Stimulated activated CD8-positive, alpha-beta memory T cell treated with anti-CD3 and anti-CD28 coated beads, Interleukin-2, amount 100 ng/mL, for 48 hours (primary cell): ENCODE measurements at places on chromosomes 6 and 20.

DNA sequence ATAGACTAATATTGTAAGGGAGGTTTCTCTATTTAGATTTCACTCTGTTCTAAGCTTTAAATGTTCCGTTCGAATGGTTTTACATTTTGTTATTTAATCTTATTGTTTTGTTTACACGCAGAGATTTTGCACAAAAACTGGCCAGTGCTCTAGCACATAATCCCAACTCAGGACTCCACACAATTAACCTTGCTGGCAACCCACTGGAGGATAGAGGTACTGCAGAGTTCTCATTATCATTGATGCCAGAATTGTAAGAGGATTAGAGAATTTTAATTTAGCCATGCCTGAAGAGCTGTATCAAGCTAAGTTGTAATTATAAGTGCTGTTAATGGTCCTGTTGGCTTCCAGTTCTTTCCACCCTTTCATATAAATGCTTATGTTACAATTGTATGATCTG, 179.7 kb upstream of the SCGN start:
- DNase-seq = no peak

GRCh38 chr6:127582777-127583462, 5.9 kb downstream of the C6orf58 start:
- DNase-seq = no peak

- DNase-seq = no peak
Measured at GRCh38 chr20:36916199-36916598, 35.3 kb downstream of the SAMHD1 start.

- DNase-seq = peak; percentile 38
Measured at GRCh38 chr6:20400456-20401204, 1.0 kb upstream of the E2F3 start.

DNA sequence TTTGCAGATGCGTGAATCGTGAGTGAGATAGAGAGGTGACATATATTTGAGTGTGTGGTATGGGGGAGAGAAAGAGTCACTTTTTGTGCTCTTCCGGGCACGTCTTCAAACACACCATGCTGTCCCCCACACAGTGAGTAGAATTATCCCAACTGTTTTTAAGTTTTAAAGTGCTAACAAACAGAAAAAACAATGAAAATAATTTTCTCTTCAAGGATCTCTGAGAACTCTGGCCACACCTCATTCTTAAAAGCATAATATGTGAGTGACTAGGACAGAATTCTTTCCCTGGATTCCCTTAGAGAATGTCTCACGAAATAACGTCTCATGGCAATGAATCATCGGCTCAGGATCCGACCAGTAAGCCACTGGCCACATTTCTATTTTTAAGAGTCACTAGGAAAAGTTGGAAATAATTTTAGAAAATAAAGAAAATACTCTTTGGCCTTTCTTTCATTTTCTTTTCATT, 235.7 kb upstream of the ZNF217 start:
- no peak for DNase-seq

DNA sequence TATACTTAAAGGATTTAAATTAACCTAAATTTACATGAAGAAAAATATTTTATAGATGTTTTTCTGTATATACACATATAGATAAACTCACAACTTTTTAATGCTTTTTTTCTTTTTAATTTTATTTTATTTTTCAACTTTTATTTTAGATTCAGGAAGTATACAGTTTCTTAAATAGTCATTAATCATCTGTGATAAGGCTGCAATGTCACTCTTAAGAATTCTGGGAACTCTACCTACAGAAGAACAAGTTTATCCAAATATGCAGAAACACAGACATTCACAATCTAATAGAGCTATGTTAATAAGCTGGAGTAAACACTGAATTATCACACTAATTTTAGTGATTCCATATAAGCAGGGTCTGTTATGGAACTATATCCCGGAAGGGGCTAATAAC, 181.2 kb downstream of the TASP1 start:
- DNase-seq = no peak

GRCh38 chr6:6635869-6636268, 47.3 kb downstream of the LY86 start:
- no peak for DNase-seq

GRCh38 chr6:165404697-165405096, 95.3 kb upstream of the C6orf118 start:
- no peak for DNase-seq

DNA sequence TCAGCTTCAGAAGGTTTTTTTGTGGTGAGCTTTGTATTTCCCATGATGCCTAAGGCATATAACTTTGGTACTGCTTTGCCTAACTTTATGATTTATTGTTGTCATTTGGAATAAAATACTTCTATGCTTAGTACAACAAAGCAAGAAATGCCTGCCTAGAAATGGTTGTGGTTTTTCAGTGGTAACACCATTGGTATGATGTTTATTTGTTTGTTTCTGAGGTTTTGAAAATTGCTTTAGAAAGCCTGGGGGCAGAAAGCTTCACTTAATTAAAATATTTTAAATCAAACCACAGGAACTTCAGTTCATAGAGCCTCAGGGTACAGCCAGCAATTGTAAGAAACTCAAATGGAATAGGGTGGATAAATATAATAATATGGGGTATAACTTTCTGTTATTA, 351.2 kb upstream of the MAP3K7 start:
- no peak for DNase-seq

GRCh38 chr6:1624851-1625781, 15.4 kb downstream of the FOXC1 start:
- DNase-seq = no peak

DNA sequence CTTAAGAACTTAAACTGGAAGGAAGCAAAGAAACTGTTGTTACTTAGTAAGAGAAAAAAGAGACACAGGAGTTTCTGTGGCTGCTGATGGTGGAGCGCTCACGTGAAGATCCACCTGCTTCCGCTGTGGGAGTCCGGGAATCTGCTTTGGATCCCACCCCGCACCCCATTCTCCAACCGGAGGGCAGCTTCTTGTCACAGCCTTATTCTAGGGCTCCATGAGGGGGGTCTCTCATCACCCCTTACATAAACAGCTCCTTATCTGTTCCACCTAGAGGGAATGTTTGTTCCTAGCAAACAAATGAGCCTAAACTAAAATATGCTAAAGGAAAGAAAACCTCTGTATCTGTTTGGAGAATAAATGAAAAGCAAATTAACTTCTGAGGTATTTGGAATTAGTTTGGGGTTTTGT, 280.5 kb downstream of the QKI start:
- DNase-seq = no peak

- no peak for DNase-seq
Measured at GRCh38 chr20:40168981-40169620, 519.9 kb downstream of the MAFB start.

GRCh38 chr6:35298625-35299140, 1.1 kb downstream of the DEF6 start:
- DNase-seq = no peak

- DNase-seq = no peak
Measured at GRCh38 chr6:52644253-52644652, 26.7 kb upstream of the TMEM14A start.
